ENCODE measurements at places on chromosomes 11 and 22.
A peak's percentile ranks its signal among the peaks of the same experiment; 100 is the strongest.

DNA sequence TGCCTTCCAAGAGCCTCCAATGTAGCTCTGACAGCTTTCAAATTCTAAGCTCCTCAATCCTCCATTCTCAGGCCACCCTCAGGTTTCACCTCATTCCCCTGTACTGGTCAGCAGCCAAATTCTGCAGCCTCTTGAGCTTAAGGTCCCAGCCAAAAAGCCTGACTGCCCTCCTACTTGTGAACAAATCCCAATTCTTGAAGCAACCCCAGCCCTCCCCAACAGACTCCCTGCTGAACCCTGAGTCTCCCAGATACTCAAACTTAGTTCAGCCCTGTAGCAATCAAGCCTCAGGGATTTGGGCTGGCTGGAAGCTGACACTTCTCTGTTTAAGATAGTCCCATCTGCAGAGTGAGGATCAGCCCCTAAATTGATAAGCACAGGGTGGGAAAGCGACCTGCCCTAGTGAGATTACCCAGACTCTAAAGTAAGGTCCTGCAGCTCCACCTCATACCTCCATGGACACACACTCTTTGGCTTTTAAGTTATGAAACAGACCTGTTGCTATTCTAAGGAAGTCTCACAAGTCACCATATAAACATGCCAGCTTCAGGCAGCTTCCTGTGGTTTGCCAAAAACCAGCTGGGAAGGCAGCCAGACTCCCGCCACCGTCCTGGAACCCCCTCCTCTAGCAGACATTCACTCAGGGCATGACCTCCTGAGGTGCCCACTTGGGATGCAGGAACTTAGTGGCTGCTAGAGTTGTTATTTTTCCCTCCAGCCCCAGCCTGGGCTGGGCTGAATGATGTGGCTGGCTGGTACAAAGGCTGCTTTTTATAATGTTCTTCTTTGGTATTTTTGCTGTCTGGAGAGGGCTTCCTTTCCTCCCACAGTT lies 82.5 kb upstream of the PICALM start:
- no peak overlapping the region for H3K27ac ChIP-seq
- H3K4me1 ChIP-seq, result peaks cover 8% of the 10 kb centered on the region
- H3K27me3 ChIP-seq, result no peaks in the 10 kb centered on the region

DNA sequence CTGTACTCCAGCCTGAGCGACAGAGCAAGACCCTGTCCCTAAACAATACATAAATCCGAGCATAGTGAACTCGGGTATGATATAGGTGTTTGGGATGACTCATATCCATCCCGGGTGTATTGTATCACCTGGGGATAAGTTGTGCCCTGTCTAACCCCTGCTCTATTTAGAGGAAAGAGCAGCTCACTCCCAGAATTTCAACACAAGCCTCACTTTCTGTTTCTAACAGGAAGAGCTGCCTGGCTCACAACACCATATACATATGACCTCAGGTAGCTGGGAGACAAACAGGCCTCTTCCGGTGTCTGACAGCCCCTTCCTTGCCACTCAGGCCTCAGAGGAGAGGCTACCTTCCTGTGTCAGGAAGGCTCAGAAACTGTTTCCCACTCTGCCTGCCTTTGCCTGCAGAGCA lies 9.9 kb upstream of the MICALL1 start:
- peak; percentile 13 for DNase-seq
- H3K36me3 ChIP-seq, result no peaks in the 10 kb centered on the region
- peak overlapping the region; percentile 51 for H3K27ac ChIP-seq

DNA sequence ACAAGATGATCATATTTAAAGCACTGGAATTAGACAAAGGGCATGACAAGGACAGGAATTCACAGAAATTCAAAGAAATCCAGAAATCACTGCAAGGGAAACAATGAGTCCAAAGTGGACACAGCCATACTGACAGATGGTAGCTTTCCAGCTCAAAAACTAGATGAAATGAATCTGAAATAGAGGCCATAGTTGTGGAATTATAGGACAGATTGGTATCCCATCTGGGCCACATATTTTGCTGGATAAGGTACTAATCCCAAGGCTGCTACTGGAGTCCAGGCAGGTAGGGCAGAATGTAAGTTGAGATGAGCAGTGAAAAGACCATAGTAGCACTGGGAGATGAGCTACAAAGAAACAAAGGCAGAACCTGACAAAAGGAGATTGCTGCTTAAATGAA lies 258.3 kb upstream of the ANO3 start:
- H3K27ac ChIP-seq, result no peak overlapping the region
- DNase-seq, result no peak
- H3K36me3 ChIP-seq, result no peaks in the 10 kb centered on the region
- no peaks in the 10 kb centered on the region for H3K4me1 ChIP-seq

GRCh38 chr11:117979481-117980211 lies 6.5 kb upstream of the IL10RA start:
- H3K27me3 ChIP-seq, result no peaks in the 10 kb centered on the region
- H3K36me3 ChIP-seq, result no peaks in the 10 kb centered on the region
- peak overlapping the region; percentile 16 for H3K27ac ChIP-seq
- peaks cover 23% of the 10 kb centered on the region for H3K4me1 ChIP-seq
- no peak overlapping the region for H3K4me3 ChIP-seq

GRCh38 chr11:61486011-61486620 lies 22.4 kb upstream of the LRRC10B start:
- no peak overlapping the region for H3K27ac ChIP-seq
- no peak for DNase-seq
- no peak overlapping the region for H3K4me3 ChIP-seq
- H3K4me1 ChIP-seq, result no peaks in the 10 kb centered on the region

- DNase-seq, result no peak
- no peaks in the 10 kb centered on the region for H3K36me3 ChIP-seq
- no peaks in the 10 kb centered on the region for H3K4me1 ChIP-seq
- H3K27ac ChIP-seq, result no peak overlapping the region
- H3K4me3 ChIP-seq, result no peak overlapping the region
Measured at GRCh38 chr11:57358543-57358961, 20.4 kb downstream of the P2RX3 start.

DNA sequence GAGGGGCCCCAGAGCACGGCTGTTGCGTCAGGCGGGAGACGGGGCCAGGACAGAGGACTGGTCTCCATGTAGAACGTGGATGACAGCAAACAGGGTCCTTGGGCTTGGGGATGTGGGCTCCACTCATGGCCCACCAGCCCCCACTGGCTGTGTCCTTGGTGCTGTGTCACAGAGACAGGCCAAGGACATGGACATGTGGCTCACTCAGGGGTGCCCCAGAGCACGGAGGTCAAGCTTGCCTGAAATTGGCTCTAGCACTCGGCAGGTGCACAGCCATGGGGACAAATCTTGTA lies 14.4 kb downstream of the FADS2 start:
- H3K27ac ChIP-seq, result no peak overlapping the region
- no peak overlapping the region for H3K4me3 ChIP-seq
- H3K36me3 ChIP-seq, result no peaks in the 10 kb centered on the region
- H3K4me1 ChIP-seq, result no peaks in the 10 kb centered on the region

- H3K36me3 ChIP-seq, result no peaks in the 10 kb centered on the region
- H3K27me3 ChIP-seq, result no peaks in the 10 kb centered on the region
- no peaks in the 10 kb centered on the region for H3K4me1 ChIP-seq
- no peak overlapping the region for H3K4me3 ChIP-seq
- H3K27ac ChIP-seq, result no peak overlapping the region
Measured at GRCh38 chr11:78332174-78332866, 85.3 kb downstream of the GAB2 start.

- no peaks in the 10 kb centered on the region for H3K36me3 ChIP-seq
- peaks cover 35% of the 10 kb centered on the region for H3K4me1 ChIP-seq
- H3K4me3 ChIP-seq, result no peak overlapping the region
- DNase-seq, result no peak
Measured at GRCh38 chr22:19174106-19175025, 4.2 kb downstream of the SLC25A1 start.

- H3K4me3 ChIP-seq, result no peak overlapping the region
- H3K27ac ChIP-seq, result no peak overlapping the region
- H3K4me1 ChIP-seq, result no peaks in the 10 kb centered on the region
- H3K36me3 ChIP-seq, result no peaks in the 10 kb centered on the region
- no peaks in the 10 kb centered on the region for H3K27me3 ChIP-seq
Measured at GRCh38 chr22:25710501-25710900, 31.5 kb upstream of the MYO18B start.

DNA sequence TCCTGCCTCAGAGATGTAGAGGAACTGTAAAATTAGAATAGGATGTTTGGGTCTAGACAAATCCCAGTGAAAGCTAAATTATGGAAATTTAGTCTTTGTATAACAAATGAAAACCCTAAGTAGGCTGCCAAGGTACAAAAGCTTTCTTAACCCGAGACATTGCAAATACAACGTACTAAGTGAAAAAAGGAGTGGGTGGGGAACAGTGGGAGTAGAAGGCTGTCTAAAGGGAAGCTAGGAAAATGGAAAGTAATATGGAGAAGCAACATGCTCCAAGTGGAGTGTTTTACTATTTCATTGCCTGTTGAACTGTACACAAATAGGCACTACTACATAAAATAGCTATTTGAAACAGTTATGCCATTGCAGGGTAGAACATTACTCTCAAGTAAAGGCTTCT lies 6.8 kb upstream of the LIN7C start:
- no peaks in the 10 kb centered on the region for H3K36me3 ChIP-seq
- H3K4me1 ChIP-seq, result no peaks in the 10 kb centered on the region
- H3K27me3 ChIP-seq, result no peaks in the 10 kb centered on the region
- no peak for DNase-seq

Data from effector memory CD4-positive, alpha-beta T cell (primary cell).